ENCODE measurements at places on chromosomes 2 and 18.
A peak's percentile ranks its signal among the peaks of the same experiment; 100 is the strongest.

GRCh38 chr18:26133652-26134051, at the start of gene PSMA8:
PSMA8 (plus strand) TSS chr18:26133869; CDS start chr18:26133966, 97 bp downstream.
- peak; percentile 35 for DNase-seq

GRCh38 chr2:36650031-36650829, 46.3 kb upstream of the VIT start:
- no peak for DNase-seq

DNA sequence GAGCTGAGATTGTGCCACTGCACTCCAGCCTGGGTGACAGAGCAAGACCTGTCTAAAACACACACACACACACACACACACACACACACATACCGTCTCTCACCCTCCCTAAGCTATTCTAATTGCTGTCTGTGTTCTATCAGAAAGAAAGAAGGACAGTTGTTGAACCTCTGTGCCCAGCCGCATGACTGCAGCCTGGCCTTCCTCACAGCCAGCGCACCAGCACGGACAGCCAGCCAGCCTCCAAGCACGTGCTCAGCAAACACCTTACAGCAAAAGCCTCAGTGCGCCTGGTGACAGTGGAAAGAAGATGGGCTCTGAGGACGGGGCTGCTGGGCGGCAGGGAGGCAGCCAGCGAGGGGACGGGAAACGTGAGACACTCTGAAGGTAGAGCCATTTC, 58.0 kb downstream of the ZNF516 start:
- no peak for DNase-seq

DNA sequence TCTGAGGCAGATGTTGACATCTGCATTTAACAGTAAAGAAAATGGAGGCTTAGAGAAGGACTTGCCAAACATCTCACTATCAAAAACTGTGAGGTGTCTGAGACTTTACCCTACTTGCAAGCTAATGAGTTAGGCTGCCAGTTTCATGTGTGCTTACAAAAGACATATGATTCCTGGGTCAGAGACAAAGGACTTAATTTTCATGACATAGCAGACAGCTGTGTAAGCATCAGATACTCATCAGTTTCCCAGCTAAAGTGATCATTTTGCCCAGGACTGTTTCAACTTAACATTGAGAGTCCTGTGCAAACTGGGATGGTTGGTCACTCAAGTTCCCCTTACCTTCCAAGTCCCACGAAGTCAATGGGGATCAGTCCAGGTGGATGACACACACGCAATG, 18.9 kb upstream of the DAPL1 start:
- DNase-seq: no peak

- DNase-seq: no peak
These were observed 22.6 kb upstream of the DAPL1 start for GRCh38 chr2:158772306-158773078.
